Bronchial epithelial cell (primary cell): ENCODE measurements at places on chromosomes 11 and 22.
A peak's percentile ranks its signal among the peaks of the same experiment; 100 is the strongest.

GRCh38 chr11:111729831-111730311 is 36.3 kb downstream of the PPP2R1B start:
- DNase-seq, result no peak

GRCh38 chr11:113253406-113253805 is 61.0 kb upstream of the TTC12 start:
- no peak for DNase-seq

DNA sequence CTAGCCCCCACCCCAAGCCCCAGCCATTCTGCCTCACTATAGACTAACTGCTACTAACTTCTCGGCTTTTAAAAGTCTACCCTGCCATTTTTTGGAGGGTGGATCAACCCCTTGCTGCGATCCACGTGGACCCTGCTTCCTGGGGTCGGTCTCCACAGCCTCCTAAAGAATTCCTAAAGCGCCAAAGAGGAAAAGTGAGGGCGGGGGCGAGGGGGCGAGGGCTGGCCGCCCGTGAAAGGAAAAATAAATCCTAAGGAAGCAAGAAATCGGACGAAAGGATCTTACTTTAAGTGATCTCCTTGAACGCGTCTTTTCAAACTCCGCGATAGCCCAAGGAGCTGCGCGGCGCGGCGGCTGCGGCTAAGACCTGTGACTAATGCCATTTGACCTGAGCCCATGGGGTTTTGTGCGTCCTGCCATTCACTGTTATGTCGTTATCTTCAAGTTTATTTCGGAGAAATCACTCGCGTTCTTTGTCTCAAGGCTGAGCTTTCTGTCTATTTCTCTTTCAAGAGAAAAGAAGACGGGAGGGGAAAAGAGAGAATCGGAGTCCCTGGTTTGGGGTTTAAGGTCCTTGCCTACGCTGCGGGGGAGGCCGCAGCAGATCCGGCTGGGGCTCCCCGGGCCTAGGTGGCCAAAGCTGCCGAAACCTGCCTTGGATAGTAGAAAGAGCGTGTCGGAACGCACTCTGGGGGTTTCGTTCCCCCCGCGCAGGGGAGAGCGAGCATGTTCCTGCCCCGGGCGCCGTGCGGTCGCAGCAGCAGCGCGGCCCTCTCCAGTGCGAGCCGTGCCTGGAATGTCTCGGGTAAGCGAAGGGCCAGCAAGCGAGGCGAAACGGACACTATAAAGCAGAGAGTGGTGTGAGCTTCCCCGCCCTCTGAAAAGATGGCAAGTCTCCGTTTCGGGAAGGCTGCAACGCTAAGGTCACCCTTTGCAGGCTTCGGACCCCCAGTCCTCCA is 2.8 kb upstream of the DBX1 start:
- no peak for DNase-seq

GRCh38 chr11:100709233-100709957 is 22.3 kb downstream of the ARHGAP42 start:
- peak; percentile 37 for DNase-seq

GRCh38 chr22:43050995-43051394 is 36.0 kb upstream of the PACSIN2 start:
- no peak for DNase-seq

DNA sequence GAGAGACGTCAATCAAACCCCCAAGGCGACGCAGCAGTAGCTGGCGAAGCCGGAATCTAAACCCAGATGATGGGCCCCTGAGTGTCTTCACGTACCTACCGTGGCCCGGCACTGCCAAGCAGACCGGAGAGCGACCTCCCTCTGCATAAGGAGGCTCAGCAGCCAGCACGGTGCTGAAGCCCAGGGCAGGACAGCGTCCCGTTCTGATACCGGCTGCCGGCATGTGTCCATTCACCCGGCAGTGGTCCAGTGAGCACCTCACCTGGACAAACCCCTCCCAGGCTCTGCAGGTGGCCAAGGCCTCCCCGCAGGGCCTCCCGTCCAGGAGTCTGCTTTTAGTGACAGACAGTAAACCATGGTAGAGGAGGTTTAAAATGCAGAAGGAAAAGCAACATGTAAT is 142.0 kb downstream of the BRD1 start:
- DNase-seq, result no peak

- DNase-seq, result no peak
These were observed 29.1 kb upstream of the SYT9 start for GRCh38 chr11:7222619-7223018.
